Activated CD8-positive, alpha-beta memory T cell treated with anti-CD3 and anti-CD28 coated beads for 36 hours (primary cell): ENCODE measurements at places on chromosomes 2 and 18. TPM values are rescaled to one million over a fixed set of nuclear protein-coding genes. Genes with fewer than 3 reads are reported as not detected.

The ST6GAL2 gene
- not detected for total RNA-seq

The SPP2 gene
- total RNA-seq: not detected

The TOGARAM2 gene
- total RNA-seq: 5.7 TPM

The UGT1A1 gene
- not detected for total RNA-seq

The CRYBA2 gene
- total RNA-seq: not detected

The RTN4 gene
- total RNA-seq: 107 TPM

The GAL3ST2 gene
- total RNA-seq: 0.21 TPM

The RAB6C gene
- total RNA-seq: 0.06 TPM

The NYAP2 gene
- total RNA-seq: not detected

The B4GALT6 gene
- 3.8 TPM for total RNA-seq

The SERPINE2 gene
- 11.6 TPM for total RNA-seq

The NIFK gene
- 179 TPM for total RNA-seq

The COL4A4 gene
- total RNA-seq: not detected

The POLR1A gene
- total RNA-seq: 61.2 TPM

The SYT4 gene
- total RNA-seq: not detected

The LIMS3 gene
- 0.78 TPM for total RNA-seq

The CD8B2 gene
- total RNA-seq: 3.2 TPM

The UGT1A8 gene
- not detected for total RNA-seq

The ALPG gene
- not detected for total RNA-seq

The KCNJ13 gene
- total RNA-seq: not detected

The DYSF gene
- total RNA-seq: 4.8 TPM

The IL1A gene
- total RNA-seq: 3.3 TPM

The RPS27A gene
- 1,085 TPM for total RNA-seq

The DSG2 gene
- 0.23 TPM for total RNA-seq

The RAMP1 gene
- total RNA-seq: 0.63 TPM

The FMNL2 gene
- 0.93 TPM for total RNA-seq

The NPAS2 gene
- total RNA-seq: 3.3 TPM

The TEX51 gene
- not detected for total RNA-seq

The OXER1 gene
- not detected for total RNA-seq

The PXDN gene
- 1.3 TPM for total RNA-seq

The CLIP4 gene
- total RNA-seq: 18.5 TPM

The MAP3K19 gene
- not detected for total RNA-seq

The NRBP1 gene
- total RNA-seq: 71.2 TPM

The CXCR1 gene
- not detected for total RNA-seq

The PUM2 gene
- 118 TPM for total RNA-seq

The OTOS gene
- total RNA-seq: not detected
